ENCODE measurements at places on chromosomes 6 and 20. TPM values are rescaled to one million over a fixed set of nuclear protein-coding genes. Genes with fewer than 3 reads are reported as not detected.

- no peak for DNase-seq
Observed at GRCh38 chr6:29845405-29846006, 17.9 kb downstream of the HLA-G start.

The FNDC11 gene
- 0.95 TPM for polyA plus RNA-seq

- DNase-seq: no peak
Observed at GRCh38 chr20:32599783-32600340, 14.7 kb upstream of the NOL4L start.

GRCh38 chr6:136921936-136922684 lies at the start of gene SLC35D3:
Gene SLC35D3, plus strand, starts transcription at chr6:136922301. Its CDS starts 128 bp downstream, at chr6:136922429.
- DNase-seq: no peak

GRCh38 chr6:115393821-115394220 lies 666.9 kb downstream of the FRK start:
- DNase-seq: no peak

DNA sequence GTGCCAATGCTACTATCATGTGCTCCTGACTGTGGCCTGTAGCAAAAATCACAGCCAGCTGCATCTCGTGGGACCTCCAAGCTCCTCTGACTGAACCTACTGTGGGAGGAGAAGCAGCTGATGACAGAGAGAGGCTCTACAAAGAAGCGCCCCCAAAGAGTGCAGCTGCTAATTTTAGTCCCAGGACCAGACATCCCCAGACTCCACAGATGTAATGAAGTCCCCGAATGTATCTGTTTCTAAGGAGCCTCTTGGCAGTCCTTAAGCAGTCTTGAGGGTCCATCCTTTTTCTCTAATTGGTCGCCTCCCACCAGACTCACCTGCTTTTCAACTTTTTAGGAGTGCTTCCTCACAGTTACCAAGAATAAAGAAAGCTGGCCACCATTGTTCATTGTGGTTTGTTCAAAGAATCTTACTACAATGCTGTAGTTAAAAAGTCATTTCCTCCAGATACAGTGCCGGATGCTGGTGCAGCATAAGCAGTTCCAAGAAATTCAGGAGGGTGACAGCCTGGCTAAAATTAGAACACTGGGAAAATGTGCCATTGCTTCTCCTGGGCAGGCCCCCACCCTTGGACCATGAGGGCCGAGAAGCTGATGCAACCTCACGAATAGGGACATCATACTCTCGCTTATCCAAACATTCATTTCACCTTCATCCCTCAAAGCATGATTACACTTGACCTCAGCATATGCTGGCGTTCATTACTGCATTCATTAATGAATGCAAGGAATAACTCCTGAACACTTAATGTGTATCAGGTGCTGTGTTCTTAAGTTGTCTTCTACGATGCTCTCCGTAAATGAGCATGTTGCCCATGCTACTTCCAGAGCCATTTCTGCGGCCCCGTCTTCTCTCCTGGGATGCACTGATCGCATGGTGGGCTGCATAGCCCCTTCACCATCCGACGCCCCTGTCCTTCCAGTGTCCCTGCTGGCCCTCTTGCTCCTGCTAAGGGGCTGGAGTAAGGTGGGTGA lies 66.4 kb downstream of the LY86 start:
- no peak for DNase-seq

DNA sequence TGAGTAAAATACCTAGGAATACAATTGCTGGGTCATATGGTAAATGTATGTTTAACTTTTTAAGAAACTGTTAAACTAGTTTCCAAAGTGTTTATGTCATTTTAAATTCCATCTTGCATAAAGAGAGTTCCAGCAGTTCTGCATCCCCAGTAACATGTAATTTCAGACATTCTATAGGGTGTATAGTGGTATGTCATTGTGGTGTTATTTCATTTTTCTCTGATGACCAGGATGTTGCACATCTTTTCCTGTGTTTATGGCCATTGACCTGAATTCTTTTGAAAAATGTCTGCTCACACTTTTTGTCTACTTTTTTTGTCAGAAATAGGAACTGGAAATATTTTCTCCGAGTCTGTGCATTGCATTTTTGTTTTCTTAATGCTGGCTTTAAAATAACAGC lies 128.9 kb downstream of the TMEM200A start:
- no peak for DNase-seq

The AAR2 gene
- 42.1 TPM for polyA plus RNA-seq

DNA sequence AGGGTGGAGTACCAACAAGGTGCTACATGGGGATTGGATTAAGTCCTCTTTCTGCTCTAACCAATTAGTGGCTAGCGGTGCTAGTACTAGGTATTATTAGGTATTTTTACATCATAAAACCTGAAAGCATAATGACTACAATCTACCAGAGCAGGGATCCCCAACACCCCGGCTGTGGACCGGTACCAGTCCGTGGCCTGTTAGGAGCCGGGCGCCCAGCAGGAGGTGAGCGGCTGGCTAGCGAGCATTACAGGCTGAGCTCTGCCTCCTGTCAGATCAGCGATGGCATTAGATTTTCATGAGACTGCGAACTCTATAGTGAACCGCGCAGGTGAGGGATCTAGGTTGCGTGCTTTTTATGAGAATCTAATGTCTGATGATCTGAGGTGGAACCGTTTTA lies 9.1 kb upstream of the CD40 start:
- DNase-seq: no peak

GRCh38 chr20:53819973-53820451 lies 226.4 kb upstream of the ZNF217 start:
- DNase-seq: no peak

- no peak for DNase-seq
Observed at GRCh38 chr20:20712004-20712473, 405 bp downstream of the RALGAPA2 start.

Measured in renal cortex interstitium (tissue), 15 donors.